ENCODE measurements at places on chromosomes 7 and 10.

DNA sequence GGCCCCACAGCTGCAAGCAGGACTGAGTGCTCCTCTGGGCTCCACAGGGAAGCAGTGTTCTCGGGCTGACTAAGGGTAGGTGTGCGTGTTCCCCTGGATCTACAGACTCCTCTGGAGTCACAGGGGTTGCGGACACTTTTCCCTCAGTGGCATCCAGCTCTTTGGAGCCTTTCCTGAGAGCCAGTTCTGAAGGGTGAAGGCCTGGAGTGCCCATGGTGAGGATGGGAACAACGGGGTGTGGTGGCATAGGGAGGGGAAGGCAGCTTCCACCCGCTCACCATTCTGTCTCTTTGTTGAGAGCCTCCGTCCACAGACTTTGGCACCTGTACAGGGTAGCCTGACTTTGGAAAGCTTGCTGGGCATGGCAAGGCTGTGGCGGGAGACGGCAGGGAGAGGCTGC, 104.1 kb upstream of the PCBD1 start:
- DNase-seq, result no peak

- DNase-seq, result no peak
These were observed 281.4 kb downstream of the DNAJB6 start for GRCh38 chr7:157618091-157618726.

GRCh38 chr7:70695795-70696083, 436.2 kb upstream of the GALNT17 start:
- DNase-seq, result no peak

- no peak for DNase-seq
These were observed 42.2 kb upstream of the HSPB1 start for GRCh38 chr7:76260171-76260703.

- no peak for DNase-seq
These were observed 88.0 kb upstream of the ADAM12 start for GRCh38 chr10:126476246-126476645.

Data from brain pericyte (primary cell).